ENCODE measurements at places on chromosomes 12 and 14.

DNA sequence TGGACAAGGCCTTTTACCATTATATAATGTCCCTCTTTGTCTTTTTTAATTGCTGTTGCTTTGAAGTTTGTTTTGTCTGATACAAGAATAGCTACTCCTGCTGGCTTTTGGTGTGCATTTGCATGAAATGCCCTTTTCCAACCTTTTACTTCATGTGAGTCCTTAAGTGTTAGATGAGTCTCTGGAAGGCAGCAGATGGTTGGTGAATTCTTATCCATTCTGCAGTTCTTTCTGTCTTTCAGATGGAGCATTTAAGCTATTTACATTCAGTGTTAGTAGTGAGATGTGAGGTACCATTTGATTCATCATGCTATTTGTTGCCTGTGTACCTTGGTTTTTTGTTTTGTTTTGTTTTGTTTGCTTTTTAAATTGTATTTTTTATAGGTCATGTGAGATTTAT, 208.3 kb downstream of the GPHN start:
- no peak for DNase-seq

- no peak for DNase-seq
Observed at GRCh38 chr12:105507311-105508038, 177.0 kb downstream of the C12orf75 start.

DNA sequence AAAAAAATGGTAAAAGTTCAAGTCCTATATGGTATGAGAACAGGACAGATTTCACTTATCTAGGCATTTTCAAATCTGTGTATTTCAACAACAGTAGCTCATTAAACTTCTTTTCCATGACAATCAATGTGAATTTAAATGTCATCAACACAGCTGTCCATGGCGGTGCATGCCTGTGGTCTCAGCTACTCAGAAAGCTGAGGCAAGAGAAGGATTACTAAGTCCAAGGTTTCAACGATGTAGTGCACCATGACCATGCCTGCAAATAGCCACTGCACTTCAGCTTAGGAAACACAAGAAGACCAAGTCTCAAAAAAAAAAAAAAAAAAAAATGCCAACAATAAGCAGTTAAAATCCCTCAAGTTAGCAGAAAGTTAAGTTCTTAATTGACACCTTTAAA, 214.6 kb downstream of the C12orf50 start:
- no peak for DNase-seq

DNA sequence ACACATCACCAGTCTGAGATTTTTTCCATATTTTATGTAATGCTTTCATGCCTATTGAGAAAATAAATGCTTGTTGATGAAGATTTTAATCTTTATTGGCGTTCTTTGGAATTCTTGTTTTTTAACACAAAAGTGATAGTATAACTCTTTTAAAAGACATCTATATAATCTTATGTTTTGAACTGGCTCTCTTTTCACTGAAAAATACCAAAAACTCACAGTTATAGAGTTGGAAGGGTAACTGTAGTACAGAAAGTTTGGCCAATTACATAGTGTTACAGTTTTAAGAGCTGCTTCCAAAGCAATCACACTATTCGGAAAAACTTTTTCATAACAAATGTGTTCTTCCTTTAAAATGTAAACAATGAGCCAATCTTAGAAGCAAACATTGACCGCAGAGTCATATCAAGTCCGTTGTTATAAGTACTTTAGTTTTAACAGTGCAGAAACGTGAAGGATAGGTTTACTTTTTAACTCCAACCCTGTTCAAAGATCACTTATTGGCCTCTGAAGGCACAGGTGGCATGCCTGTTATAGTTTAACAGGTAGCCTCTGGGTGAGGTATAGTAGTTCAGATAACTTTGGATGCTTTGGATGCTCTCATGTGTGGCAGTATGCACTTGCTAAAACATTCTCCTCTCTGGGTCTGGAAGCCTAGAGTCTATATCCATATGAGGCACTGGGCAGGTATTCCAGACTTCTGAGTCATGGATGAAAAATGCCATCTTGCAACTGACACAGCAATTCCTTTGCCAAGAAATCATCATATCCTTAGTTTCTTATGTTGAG, 12.1 kb upstream of the NTN4 start:
- no peak for DNase-seq

DNA sequence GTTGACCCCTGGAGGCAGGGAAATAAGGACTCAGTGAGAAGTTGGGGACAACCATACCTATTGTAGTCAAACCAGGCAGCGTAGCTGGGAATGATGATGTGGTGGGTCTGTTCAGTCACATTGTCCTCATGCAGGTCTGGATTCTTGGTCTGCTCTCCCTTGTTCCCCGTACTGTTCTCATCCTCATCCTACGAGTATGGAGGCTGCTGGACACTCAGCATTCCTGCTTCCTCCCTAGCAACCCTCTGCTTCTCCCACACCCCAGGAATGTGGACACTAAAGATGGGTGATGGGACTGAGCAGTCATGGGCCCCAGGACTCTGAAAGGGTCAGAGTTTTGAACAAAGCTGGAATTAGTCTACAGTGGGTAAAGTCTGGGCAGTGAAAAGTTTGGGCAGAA, 10.9 kb downstream of the SMARCC2 start:
- no peak for DNase-seq

GRCh38 chr12:127559349-127560040, 707.5 kb upstream of the TMEM132C start:
- no peak for DNase-seq

GRCh38 chr12:30164382-30165318, 380.9 kb upstream of the TMTC1 start:
- no peak for DNase-seq

- no peak for DNase-seq
Observed at GRCh38 chr12:34097213-34097612, 74.9 kb downstream of the ALG10 start.

DNA sequence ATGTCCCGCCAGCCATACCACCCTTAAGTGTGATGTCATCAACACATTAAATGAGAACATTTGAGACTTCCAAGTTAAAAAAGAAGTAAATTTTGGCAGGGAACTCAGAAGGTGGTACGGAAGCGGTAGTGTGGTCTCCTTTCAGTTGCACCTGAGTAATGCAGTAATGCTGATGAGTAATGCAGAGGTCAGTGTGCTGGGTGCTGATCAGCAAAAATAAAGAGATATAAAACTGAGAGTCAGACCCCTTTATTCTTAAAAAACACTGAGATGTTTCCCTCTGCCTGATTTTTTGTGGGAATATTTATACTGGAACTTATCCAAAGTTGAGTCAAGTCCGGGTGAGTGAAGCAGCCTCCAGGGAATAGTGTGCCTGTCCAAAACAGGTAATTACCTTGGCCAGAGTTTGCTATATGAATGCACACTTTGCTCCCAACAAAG, 370.6 kb upstream of the PRICKLE1 start:
- DNase-seq, result no peak

- no peak for DNase-seq
Observed at GRCh38 chr14:95163132-95163531, 5.8 kb upstream of the DICER1 start.

DNA sequence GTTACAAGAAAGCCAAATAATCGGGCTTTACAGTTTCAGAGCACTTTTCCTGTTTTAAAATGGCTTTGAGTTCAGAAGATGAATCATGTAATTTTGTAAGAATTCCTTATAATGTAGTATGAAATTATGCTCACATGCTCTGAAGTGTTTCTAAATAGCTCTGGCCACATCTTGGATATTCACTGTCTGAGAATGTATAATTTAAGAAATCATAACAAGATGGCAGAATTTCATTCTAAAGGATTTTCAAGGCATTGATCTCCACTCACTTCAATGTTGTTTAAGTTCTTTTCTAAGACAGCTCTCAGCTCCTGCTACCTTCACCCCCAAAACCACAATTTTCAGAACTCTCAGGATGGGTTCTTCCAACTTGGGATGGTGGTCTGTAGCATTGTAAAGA, 180.1 kb downstream of the DACT1 start:
- no peak for DNase-seq

- no peak for DNase-seq
Observed at GRCh38 chr12:100554608-100555077, 18.8 kb upstream of the GAS2L3 start.

DNA sequence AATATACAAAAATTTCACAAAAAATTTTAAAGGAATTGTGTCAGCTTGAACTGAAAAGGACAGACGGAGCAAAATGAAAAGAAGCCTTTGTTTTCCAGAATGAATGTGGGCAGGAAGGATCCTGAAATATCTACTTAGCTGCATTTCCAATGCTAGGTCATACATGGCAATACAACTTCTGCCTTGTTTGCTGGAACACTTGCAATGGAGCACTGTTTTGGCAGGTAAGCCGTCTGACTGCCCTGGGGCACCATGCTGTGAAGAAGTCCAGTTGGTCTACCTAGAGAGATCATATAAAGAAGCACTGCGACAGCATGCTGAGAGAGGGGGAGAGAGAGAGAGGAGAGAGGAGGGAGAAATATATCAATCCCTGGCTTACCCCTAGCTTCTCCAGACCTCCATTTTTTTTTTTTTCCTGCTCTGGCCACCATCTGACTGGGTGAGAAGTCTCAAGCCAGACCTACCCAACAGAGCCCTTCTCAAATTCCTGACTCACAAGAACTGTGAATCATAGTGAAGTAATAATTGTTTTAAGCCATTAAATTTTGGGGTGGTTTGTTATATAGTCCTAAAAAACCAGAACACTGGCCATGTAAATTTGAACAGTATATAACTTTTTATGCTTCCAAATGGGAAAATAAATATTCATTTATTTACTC, 97.1 kb upstream of the PRICKLE1 start:
- no peak for DNase-seq

- DNase-seq, result no peak
Observed at GRCh38 chr12:16347391-16348298, at the start of gene MGST1. TSS of gene MGST1 (plus strand) at chr12:16347645. CDS start at chr12:16354253, 6,608 bp downstream.

DNA sequence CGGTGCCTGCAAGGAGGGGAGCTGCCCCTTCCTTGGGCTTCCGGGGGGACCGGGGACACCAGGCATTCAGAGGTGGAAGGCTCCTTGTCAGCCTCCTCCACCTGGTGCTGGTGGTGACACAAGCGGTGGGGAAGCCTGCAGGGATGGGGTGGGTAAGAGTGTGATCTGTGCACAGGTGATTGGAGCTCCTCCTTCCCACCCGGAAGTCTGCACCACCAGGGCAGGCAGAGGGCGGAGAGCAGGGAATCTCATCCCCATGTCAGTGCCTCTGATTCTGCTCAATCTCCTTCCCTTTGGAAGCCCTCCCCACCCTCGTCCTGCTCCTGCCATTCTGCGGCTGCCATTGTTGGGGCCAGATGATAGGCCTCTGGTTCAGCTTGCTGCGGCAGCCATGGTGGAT, 238.1 kb upstream of the CRY1 start:
- DNase-seq, result no peak

- DNase-seq, result no peak
Observed at GRCh38 chr14:66037361-66037760, 448.8 kb upstream of the CCDC196 start.

GRCh38 chr14:90384543-90384911, 12.3 kb upstream of the CALM1 start:
- no peak for DNase-seq

DNA sequence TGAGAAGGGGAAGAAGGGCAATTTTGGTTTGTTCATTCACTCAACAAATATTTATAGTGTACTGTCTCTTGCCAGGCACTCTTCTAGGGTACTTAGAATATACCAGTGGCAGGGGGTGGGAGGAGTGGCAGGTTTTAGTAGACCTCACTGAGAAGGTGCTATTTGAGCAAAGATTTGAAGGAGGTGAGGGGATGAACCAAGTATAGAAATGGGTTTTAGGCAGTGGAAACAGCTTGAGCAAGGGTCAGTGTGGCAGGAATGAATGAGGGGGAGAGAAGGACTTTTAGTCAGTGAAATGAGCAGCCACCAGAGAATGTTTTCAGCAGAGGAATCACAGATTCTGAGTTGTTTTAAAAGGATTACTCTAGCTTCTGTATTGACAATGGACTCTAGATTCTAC, 2.3 kb downstream of the PRIM1 start:
- DNase-seq, result no peak

GRCh38 chr12:116346222-116346621, 68.7 kb upstream of the MED13L start:
- no peak for DNase-seq

DNA sequence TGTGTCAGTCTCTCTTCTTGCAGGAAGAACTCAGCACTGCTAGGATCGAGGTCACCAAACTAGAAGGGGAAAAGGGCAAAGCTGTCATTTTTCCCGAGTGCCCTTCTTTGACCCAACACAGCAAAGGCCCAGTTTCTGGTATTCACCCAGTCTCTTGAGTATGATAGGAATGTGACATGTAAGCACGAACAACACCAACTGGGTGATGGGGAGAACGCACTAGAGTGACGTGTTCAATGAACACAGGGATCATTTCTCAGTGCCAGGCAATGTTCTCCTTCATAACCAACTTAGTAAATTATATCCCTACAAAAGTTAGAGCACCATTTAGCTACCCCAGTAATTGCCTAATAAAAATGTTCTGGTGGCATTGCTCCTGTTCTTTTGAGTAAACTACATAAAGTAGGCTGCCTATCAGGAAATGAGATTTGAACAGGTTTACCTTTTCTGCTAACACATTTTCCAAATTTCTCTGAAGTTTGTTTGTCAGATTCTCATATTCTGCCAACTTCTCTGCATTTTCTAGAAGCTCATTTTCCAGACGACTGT, 64.5 kb downstream of the NIN start:
- DNase-seq, result no peak

DNA sequence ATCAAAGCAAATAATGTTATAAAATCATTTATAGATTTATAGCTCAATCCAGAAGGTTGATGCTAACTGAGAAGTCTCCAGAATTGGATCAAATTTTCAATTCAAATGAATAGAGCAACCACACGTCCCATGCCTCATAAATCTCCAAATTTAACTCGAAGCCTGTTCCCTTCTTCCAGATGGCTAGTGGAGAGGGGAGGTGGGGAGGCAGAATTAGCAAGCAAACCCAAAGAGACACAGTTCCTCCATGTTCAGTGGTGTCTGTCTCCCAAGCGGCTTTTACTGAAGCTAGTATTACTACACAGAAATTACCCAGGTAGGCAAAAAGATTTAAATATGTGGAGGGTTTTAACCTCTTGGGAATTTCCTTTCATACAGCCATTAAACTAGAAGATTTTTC, 65.8 kb downstream of the DUSP6 start:
- no peak for DNase-seq

DNA sequence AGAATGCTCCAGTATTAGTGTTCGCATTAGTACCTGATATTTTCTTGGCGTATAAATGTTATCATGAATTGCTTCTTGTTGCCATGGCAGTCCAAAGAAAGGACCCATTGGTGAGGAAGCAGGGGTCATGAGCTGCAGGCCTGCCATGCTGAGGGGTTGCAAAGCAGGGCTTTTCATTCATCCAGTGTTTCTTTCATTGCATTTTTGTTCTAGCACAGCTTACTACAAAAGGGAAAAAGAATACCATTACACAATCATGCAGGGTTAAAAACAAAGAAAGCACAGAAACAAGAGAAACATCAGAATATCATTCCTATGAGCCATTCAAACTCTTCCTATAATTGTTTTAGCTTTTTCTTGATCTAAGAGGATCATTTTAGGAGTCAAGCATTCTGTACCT, 24.0 kb downstream of the DICER1 start:
- no peak for DNase-seq

- DNase-seq, result no peak
Observed at GRCh38 chr12:56013482-56013881, 7.4 kb upstream of the IKZF4 start.

- no peak for DNase-seq
Observed at GRCh38 chr14:49959822-49960408, 67.0 kb downstream of the ARF6 start.

- no peak for DNase-seq
Observed at GRCh38 chr12:54251667-54252284, 28.1 kb downstream of the CBX5 start.

- no peak for DNase-seq
Observed at GRCh38 chr12:83168751-83169150, 482.0 kb downstream of the TMTC2 start.
